Astrocyte of the hippocampus (primary cell): ENCODE measurements at places on chromosomes 3 and 15.

GRCh38 chr15:40823572-40824343 is 4.8 kb downstream of the PPP1R14D start:
- DNase-seq: no peak

DNA sequence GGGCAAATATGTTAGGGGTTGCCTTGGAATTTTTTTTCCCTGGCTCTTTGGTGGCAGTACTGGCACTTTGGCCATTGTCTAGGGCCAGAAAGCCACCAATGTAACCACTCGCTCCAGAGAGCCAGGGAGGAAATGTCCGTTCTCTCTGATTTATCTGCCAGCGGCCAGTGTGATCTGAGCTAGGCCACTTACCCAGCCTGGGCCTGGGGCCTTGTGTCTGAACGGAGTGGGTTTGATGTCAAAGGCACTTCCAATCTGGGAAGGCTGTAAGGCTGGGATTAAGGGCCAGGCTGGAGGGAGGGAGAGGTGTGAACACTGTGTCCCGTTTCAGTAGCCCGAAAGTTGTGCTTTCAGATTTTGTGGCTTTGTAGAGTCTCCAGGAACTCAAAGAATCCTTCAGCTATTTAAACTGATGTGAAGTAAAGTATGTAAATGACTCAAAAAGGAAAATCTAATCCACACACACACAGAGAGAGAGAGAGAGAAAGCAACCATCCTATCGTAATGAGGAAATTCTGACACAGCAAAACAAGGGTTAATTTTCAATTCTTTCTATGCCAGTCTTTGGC is 271.0 kb downstream of the PDZRN3 start:
- peak; percentile 77 for DNase-seq

DNA sequence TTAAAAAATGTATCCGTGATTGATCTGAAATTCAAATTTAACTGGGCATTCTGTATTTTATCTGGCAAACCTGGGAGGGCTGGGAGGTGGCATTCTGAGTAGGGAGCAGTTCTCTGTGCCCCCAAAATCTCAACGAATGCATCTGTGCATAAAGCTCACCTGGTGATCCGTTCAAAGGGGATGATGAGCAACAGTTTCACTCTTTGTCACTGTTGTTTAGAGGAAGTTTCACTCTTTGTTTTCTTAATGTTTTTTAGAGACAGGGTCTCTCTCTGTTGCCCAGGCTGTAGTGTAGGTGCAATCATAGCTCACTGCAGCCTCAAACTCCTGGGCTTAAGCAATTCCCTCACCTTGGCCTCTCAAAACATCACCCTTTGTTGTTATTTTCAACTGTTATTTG is 186.7 kb downstream of the SSR3 start:
- no peak for DNase-seq

GRCh38 chr3:67067251-67067650 is 69.1 kb downstream of the KBTBD8 start:
- DNase-seq: no peak

GRCh38 chr3:57981483-57982087 is 26.6 kb upstream of the FLNB start:
- DNase-seq: no peak

DNA sequence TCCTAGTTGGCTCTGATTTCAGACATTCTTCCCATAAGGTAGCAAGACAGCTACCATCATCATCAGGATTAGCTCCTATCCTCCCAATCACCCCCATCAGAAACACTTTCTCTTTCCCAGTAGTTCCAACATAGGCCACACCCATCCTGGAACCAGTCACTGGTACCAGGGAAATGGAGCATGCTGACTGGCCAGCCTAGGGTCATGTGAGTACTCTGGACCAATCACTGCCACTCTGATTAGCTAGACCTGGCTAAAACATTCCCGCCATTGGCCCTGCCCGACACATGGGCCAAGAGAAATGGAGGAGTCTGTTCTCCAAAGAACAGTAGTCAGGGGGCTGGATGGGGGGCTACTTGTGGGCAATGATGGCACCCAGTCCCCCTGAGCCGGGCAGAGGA is 12.4 kb downstream of the EFCC1 start:
- no peak for DNase-seq

- no peak for DNase-seq
Observed at GRCh38 chr3:112498914-112499711, at the start of gene BTLA. BTLA (minus strand) TSS chr3:112499472; CDS start chr3:112499358, 114 bp downstream.

DNA sequence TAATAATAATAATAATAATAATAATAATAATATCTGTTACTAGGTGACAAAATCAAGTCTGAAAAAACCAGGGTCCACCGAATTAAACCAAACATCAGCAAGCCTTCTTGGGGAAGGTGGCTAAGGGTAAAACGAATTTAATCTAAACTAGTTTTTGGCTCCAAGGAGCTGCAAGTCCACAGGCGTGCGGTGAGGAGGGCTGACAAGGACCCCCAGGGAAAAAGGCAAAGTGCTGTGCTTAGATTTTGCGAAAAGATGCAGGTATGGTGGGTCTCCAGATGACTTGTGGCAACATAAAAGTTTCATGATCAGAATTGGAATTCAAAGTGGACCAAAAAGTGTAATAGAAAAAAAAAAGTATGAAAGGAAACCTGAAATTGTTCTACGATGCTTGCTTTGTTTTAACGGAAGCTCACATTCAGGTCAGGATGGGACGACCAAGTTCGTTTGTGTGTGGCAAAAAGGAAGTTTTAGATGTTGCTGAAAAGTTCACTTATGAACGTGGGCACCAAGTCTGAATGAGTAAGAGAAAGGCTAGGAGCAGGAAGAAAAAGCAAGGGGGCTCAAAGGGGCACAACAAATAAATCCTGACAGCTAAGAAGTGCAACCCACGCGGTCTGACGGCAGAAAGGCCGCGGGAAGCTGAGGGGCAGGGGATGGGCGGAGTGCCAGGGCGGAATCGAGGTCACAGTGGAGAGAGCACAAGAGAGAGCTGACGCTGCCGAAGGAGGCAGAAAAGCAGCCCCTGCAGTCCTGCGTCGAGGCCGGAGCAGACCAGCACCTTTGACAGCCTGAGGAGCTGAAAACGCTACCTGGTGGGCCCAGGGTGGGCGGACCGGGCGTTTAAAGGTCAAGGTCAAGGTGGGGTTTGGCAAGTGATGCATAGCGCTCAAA is 1.1 kb downstream of the WDR82 start:
- DNase-seq: peak; percentile 77

DNA sequence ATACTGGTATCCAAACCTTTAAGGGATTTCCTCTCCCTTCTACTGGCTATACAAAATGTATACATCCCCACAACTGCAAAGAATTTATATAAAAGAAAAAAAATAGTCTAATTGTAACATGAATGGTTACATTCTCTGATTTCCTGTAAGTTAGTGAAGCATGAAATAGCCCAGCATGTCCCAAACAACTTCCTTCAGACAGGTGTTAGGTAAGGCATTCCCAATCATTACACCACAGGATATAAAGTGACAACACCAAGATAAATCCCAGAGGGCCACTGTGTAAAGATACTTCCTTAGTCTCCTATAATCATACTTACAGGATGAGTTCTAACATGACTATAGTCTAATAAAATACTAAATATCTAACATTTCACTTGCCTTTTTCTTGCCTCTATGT is 7.6 kb downstream of the CMTM6 start:
- no peak for DNase-seq

DNA sequence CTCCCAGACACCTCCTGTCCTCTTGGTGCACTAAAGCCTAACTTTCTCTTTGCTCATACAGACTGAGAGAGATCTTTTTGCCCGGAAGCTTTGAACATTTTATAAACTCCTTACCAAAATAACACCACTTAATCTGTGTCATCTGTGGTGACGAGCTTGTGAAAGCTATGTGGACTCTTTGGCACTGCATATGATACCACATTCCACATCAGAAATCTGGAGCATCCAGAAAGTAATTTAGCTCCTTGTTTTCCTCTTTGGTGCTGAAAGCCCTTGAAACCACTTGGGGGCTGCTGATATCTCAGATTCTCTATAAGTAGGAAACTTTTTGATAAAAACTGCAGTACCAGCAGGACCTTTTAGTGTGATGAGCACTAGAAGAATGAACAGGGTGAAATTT is 128.3 kb downstream of the ALCAM start:
- DNase-seq: peak; percentile 49

GRCh38 chr3:33940149-33940548 is 141.7 kb downstream of the PDCD6IP start:
- no peak for DNase-seq

DNA sequence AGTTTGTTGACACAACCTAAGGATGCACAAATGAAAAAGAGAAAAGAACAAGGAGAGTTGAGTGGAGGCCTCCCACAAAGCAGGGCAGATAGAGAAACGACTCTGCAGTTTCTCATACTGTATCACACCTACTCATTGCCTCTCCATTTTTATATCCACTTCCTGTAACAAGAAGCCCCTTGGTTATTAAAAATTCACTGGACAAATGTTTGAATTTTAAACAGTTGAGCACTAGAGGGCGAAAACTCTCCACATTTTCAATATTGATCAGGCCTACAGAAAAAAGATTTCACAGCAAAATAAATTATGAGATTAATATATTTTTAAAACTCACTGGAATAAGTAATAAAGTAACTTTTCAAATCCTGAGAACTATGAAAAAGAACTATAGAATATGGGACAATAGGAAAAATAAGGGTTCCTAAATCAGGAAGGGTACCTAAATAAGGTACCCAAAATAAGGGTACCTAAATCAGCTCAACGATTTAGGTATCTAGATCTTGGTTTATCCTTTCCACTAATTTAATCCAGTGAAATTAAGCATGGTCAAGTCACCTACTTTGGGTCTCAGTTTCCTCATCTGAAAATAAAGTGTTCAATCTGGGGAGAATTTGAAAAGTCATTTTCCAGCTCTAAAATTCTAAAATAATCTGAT is 47.0 kb upstream of the PPIB start:
- DNase-seq: peak; percentile 49

- DNase-seq: no peak
Observed at GRCh38 chr3:30943206-30943605, 48.7 kb upstream of the GADL1 start.

GRCh38 chr15:59283717-59284391 is 77.2 kb downstream of the LDHAL6B start:
- no peak for DNase-seq

- no peak for DNase-seq
Observed at GRCh38 chr3:55579496-55579895, 92.4 kb upstream of the WNT5A start.

- no peak for DNase-seq
Observed at GRCh38 chr15:78762985-78763795, 48.1 kb downstream of the ADAMTS7 start.

GRCh38 chr3:178875836-178876235 is 195.8 kb downstream of the ZMAT3 start:
- DNase-seq: no peak

GRCh38 chr3:152438181-152438580 is 169.5 kb downstream of the MBNL1 start:
- no peak for DNase-seq

GRCh38 chr15:86392296-86392695 is 312.6 kb downstream of the AGBL1 start:
- DNase-seq: no peak

DNA sequence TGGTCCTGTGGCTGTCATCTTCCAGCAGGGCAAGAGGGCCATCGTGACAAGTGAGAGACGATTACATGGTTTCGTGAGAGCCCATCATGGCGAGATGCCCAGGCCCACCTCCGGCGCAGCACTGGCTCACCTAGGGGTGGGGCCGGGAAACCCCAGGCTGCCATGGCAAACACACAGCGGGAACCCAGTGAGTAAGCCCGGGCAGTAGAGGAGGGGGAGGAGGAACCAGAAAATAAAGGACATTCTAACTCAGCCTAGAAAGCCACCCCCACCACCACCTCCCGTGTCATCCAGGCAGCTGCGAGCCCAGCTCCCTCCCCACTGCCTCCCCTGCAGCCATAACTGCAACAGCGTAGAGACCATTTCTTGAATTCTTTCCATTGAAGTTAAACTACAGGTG is 52.3 kb downstream of the PCSK6 start:
- DNase-seq: no peak

DNA sequence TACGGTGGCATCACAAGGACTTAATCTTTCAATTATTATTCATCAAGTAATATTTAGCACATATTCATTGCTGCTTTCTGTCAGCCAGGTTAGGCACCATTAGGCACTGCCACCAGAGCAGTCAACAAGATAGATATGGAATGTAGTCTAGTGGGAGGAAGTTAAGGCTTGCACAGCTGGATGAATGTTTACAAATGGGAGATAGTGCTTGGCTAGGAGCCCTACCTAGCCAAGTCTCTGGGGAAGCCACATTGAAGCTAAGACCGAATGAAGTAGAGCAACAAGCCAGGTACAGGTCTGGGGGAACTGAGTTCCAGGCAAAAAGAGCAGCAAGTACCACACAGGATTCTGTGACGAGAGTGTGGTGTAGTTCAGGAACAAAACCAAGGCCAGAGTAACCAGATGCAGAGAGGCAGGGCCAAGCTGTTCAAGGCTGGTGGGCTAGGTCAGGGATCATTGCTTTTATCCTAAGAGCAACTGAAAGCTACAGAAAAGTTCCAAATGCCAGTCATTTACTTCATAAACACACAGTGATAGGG is 33.4 kb upstream of the SCAANT1 start:
- no peak for DNase-seq

DNA sequence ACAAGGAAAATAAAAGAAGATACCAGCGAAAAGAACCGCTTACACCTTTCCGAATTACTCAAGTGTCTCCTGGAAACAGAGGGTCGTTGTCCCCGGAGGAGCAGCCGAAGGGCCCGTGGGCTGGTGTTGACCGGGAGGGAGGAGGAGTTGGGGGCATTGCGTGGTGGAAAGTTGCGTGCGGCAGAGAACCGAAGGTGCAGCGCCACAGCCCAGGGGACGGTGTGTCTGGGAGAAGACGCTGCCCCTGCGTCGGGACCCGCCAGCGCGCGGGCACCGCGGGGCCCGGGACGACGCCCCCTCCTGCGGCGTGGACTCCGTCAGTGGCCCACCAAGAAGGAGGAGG is 325 bp downstream of the ALCAM start:
- DNase-seq: peak; percentile 58
